ENCODE measurements at places on chromosomes 7 and 10. TPM values are rescaled to one million over a fixed set of nuclear protein-coding genes. Genes with fewer than 3 reads are reported as not detected.

AMZ1 gene
- total RNA-seq: not detected

OR2A12 gene
- total RNA-seq: not detected

DBNL gene
- 92.4 TPM for total RNA-seq

CLCN1 gene
- not detected for total RNA-seq

EPO gene
- total RNA-seq: not detected

PPP1R3C gene
- total RNA-seq: 0.13 TPM

RARRES2 gene
- 0.51 TPM for total RNA-seq

RGS10 gene
- total RNA-seq: 2.3 TPM

- DNase-seq: peak; percentile 71
Observed at GRCh38 chr10:124632064-124632531, 112.1 kb downstream of the FAM53B start.

DNA sequence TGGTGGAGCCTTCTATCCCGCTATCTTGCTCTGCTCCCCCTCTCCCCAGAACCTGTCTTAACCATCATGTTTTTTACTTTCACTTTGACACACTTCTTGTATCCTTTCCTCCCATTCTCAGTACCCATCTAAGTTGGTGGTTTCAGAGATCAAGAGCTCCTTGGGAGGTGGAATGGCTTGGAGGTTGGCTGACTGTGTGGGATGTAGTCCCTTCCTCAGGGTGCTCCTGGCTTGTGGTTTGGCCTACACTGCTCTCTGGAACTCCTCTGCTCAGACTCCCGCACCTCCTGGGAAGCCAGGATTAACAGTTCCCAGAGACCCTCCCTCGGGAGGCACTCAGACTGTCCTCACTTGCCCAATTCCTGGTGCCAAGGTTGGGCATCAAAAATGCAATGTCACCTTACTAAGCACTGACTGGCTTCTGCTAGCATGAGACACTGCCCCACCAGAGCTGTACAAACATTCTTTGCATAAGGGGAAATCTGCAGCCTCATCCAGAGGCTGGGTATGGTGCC, 93.1 kb upstream of the NAMPT start:
- DNase-seq: no peak

- peak; percentile 18 for DNase-seq
Observed at GRCh38 chr7:77797734-77798393, 370 bp downstream of the TMEM60 start.

DNA sequence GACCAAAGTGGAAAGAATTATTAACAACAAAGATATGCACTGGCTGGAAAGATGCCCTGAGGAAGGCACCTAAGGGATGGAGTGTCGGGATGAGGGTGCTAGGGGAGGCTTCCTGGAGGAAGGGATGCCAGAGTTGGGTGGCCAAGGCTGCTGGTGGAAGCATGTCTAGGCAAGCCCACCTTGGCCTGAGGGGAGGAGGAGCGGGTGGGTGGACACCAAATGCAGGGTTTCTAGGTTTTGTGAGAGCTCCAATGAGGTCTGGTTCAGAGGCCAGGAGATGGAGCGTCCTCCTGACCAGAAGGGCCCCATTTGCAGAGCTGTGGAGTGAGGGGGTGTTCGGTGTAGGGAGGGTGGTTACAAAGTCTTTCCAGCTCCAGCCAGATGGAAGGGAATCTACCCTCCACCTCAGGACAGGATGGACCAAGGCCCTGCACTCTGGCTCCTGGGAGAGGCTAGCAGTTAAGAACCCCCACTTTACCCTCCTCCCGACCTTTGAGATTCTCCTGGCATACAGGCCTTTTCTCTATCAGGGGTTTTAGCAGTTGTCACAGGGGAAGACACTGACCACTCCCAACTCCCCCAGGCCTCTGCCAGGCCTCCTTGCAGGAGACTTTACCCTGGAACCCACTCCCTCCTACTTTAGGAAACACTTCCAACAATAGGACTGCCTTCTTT, 3.0 kb upstream of the DDIT4 start:
- DNase-seq: no peak

DNA sequence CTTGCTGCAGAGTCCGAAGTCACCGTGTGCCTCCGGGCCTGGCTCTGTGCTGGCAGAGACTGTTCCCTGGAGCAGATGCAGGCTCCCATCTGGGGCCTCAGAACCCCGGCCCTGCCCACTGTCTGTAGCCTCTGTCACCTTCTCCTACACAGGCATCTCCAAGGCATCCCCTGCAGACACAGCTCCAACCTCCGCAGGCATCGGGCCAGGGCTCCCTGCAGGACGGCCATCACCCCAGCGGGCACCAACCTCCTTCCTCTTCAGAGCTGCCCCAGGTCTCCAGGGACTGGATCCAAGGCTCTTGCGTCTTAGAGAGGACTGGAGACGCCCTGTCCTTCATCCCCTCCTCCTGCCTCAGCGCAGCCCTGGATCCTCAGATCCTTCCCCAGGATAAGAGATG, 69.9 kb upstream of the MYL10 start:
- no peak for DNase-seq

DNA sequence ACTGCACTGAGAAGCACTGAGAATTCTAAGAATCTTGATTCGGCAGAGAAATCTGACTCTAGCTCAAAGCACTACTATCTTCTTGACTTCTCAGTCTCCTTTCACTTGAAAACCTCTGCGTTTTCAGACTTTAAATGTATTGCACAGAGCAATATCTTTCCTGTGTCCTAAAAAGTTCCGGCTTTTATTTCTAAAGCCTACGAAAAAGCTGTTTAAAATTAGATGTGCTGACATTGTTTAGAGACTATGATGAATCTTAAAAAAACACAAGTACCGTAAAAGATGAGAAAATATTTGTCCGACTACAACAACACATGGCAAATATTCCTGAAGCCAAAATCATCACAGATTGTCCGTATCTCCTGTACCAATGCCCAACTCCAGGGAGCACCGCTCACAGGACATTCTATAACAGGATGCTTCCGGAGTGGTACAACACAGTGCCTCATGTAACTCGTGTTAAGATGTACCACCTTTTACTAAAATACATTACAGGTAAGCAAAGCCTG, 136.9 kb downstream of the CUBN start:
- peak; percentile 95 for DNase-seq

DNA sequence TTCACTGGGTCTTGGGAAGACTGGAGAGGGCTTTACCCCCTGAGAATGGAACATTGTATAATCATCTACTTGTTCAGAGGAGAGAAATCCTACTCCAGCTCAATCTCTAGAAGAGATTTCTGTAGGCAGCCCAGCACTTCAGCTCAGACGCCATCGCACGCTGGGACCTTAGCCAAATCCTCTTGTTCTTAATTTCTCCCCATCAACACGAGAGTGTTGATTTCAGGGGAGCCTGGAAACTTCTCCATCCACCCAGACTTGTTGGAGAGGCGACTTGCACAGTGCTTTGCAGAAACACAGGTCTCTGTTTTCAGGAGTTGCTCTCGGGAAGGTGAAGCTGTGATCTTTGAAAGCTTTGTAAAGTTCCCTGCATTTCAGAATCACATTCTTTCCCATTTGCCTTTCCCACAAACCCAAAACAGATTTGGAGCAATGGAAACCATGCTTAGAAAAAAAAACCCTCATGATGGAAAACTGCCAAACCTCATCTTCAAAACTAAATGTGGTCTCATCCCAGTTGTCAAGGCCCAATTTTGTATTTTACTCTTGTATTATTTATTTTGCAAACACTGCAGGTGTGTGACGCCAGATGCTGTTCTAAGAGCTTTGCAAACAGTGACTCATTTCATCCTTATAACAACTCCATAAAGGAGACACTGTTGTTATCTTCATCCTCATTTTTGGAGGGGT, 60.9 kb downstream of the CALML3 start:
- no peak for DNase-seq

DNA sequence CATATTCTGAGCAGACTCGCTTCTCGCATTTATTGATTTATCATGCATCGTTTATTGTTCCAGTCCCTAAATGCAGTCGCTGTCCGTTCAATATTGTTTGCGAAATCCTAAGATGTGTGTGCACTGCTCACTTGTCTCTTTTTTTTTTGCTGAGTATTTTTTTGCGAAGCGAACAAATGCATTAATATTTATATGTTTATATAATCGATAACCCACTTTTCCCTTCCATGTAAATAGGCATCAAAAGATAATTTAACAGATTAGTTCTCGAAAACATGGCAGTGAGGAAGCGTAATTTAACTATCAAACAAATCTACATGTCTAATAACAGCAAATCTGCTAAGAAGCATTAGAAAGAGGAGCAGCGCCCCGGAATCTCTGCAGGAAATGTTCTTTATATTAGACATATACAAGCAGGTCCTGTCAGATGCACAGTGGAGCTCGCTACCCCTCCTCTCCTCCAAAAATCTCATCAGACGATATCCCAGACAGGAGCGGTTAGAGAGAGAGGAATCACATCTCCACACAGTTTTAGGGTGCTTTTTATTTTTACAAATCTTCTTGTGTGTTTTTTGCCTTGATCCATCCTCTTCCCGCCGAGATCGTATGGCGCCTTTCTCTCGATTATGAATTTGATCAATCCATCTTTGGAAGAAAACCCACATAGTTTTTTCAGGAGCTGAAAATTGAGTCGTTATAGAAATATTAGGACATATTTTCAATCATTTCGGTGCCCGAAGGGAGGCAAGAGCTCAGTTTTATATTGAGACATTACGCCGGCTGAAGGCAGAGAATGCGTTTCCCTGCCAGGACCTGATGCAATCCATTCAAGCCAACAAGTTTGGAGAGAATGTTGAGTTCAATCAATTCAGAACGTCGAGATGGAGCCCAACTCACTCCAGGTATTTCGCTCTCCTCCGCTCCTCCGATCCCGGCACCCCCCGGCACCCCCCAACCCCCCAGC, at the start of gene ARID5B:
Gene ARID5B, plus strand, starts transcription at position 871 of the 964 bp plus-strand sequence. Its CDS starts 11 bp downstream, at position 882.
- DNase-seq: peak; percentile 65

DNA sequence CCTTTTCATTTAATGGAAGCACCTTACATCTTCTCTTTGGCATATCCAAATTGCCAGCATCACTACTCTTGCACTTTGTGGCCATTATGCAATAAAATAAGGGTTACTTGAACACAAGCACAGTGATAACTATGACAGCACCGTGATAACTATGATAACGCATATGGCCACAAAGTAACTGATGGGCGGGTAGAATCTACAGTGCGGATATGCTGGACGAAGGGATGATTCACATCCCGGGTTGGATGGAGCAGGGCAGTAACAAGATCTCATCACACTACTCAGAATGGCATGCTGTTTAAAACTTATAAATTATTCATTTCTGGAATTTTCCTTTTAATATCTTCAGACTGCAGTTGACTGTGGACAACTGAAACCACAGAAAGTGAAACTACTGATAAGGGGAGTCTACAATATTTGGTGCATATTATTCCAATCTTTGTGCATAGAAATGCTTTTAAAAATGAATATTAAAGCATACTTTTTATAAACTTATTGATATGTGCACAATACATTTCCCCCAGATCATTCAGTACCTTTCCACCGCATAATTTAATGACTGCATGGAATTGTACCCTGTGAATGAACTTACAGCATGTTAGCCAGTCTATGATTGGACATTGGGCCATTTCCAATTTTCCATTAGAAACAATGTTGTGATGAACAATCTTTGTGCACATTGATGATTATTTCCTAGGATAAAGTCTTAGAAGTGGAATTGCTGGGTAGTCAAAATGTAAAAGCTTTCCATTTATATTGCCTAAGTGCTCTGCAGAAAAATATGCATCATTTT, 136.4 kb downstream of the WNT2 start:
- no peak for DNase-seq

GRCh38 chr10:21352886-21353285, 172.6 kb downstream of the SKIDA1 start:
- no peak for DNase-seq

- peak; percentile 85 for DNase-seq
Observed at GRCh38 chr7:131480384-131481315, 75.8 kb downstream of the PODXL start.

DNA sequence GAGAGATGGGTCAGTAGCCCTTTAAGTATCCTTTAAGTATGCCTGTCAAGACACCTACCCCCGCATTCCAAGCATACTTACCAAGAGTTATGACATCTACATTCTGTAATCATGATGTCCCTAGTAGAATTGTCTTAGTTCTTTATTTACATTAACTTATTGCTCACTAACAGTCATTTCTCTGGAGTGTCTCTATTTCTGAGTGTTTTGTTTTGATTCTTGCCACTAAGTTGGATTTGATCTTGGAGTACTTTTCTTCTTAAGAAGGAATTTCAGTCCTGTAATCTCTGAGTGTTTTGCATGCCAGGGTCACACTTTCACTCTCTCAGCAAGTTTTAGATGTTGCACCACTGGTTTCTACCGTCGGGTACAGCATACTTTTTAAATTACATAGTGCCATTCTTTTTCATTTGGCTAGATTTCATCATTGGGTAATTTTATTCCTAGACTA, 1053.9 kb downstream of the KCNMA1 start:
- no peak for DNase-seq

DNA sequence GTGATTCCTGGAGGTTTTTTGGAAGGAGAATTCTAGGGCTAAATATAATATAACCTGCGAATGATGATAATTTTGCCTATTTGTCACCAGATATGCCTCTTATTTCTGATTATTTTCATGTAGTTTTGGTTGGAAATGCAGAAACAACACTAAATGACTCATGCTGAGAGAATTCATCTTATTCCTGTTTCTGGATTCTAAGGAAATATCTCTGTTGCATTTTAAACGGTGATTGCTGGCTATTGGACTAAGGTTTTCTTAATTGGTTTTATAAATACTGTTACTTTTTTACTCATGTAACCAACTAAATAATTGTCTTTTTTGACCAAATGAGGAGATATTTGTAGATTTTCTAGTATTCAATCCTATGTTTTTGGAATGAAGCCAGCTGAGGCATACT, 204.9 kb upstream of the NPSR1 start:
- no peak for DNase-seq

DNA sequence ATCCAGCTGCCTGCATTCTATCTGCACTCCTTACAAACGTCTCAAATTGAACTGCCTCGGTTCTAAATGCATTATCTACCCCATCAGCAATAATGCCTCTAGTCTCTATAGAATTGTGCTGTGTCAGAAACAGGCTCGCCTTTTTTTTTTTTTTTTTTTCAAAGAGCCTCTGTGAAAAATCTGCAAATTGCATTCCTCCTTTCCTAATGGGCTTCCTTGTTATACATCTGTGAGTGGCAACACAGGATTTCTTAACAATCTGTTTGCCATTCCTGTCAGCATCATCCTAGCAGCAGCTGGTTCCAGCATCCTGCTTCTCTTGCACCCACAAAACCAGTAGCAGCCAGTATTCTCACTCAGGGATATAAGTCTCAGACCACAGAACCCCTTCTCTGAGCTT, 413.5 kb upstream of the SEMA3D start:
- no peak for DNase-seq

GRCh38 chr7:38978491-38978890, 782 bp downstream of the POU6F2 start:
- DNase-seq: no peak

GRCh38 chr7:141585592-141586510, 34.6 kb downstream of the AGK start:
- DNase-seq: no peak

GRCh38 chr7:13848681-13849131, 140.8 kb downstream of the ETV1 start:
- DNase-seq: no peak
